ENCODE measurements at places on chromosomes 2 and 18. TPM values are rescaled to one million over a fixed set of nuclear protein-coding genes. Genes with fewer than 3 reads are reported as not detected.

Gene TUBA4B
- total RNA-seq: 0.04 TPM

Gene ITM2C
- total RNA-seq: 101 TPM

Gene ASPRV1
- total RNA-seq: 2.6 TPM

Gene UGT1A4
- not detected for total RNA-seq

Gene MYO5B
- 0.98 TPM for total RNA-seq

Gene RAX
- not detected for total RNA-seq

Gene ATP8B1
- total RNA-seq: 5.2 TPM

Gene C2orf92
- 9.1 TPM for total RNA-seq

Gene CDK5R2
- total RNA-seq: 0.04 TPM

Gene COL5A2
- 787 TPM for total RNA-seq

Gene CRYGD
- not detected for total RNA-seq

Gene SLC4A5
- 2.2 TPM for total RNA-seq

Gene LYPD6B
- total RNA-seq: not detected

Gene TSGA10
- 3.1 TPM for total RNA-seq

Gene SMPD4
- 15.4 TPM for total RNA-seq

Gene SCN1A
- 0.04 TPM for total RNA-seq

Gene NETO1
- 0.09 TPM for total RNA-seq

Gene POTEF
- not detected for total RNA-seq
